ENCODE measurements at places on chromosomes 7 and 10.

GRCh38 chr10:132303361-132304115 lies 4.2 kb downstream of the STK32C start:
- DNase-seq: no peak

- no peak for DNase-seq
Observed at GRCh38 chr10:9268176-9268575, 1213.7 kb downstream of the GATA3 start.

- no peak for DNase-seq
Observed at GRCh38 chr7:25520516-25520915, 292.2 kb upstream of the NPVF start.

GRCh38 chr10:86319676-86320075 lies 46.9 kb downstream of the GRID1 start:
- no peak for DNase-seq

DNA sequence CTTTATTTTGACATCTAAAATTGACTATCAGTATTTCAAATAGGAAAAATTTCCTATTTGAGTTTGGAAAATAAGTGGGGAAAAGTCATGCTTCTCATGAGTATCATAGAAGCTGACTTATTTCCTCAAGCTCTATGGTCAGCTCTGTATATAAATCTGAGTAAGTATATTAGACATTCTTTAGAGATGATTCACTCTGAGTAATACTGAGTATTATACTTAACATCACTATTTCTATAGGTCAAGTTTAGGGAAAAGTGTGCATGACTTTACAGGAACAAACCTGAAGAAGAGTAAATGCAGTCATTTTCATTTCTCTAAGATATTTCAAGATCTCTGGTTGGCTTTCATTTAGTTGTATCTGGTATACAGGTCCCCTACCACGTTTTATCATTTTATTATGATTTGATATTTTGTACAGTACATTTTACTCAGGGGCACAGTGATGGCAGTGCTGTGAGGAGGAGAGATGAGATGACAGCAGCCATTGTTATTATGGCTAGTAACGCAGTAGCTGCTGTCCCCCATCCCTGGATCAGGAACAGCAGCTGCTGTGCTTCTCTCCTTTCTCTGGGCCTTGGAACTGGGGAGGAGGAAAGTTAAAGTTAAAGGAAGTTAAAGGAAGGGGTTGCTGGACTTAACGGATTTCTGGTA lies 15.2 kb downstream of the SND1 start:
- DNase-seq: no peak

DNA sequence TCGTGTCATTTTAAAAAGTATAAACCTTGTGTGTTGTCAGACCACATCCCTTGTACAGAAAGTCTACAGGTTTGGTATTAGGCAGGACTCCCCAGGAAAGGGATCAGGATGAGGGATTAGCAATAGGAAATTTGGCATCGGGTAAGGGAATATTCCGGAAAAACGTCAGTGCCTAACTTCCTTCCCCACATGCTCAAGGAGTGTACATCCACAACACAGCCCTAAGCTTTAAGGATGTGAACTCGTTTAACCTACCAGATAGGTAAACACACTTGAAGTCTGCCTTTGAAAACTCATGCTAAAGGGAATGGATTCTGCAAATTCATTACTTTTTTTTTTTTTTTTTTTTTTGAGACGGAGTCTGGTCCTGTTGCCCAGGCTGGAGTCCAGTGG lies 194.9 kb downstream of the SKIDA1 start:
- no peak for DNase-seq

DNA sequence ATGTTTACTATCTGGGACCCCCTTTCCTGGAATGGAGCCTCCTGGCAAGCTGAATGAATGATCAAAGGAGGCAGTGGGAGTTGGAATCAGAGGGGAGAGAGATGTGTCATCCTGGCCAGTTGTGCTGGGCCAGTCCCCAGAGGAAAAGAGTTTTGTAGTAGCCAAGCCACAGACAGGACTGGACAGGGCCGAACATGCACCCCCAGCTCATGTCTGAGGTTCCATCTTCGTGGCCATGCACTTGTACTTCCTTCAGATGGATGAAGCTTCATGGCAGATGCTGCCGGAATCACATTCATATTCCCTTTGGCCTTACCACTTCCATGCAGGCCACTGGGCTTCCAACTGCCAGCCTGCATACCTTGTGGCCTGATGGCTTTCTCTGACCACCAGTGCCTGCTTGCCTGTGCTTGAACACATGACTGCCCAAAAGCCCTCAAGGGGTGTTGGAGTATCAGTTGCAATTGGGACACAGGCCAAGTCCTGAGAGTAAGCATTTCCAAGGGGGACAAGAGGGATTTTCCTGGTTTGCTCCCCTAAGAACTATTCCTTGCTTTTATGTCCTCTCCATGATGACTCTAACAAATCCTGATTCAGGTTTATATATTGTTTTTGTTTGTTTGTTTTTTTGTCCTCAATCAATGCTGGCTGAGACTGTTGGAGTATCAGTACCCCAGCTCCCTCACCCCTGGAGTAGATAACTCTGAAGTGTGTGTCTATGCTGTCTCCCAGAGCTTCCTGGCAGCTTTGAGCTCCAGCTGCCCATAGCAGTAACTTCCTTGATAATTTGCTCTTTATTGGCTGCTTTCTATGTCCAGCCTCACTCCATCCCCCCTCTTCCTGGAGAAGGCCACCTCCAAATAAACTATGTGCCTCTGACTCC lies 63.6 kb downstream of the TMEM130 start:
- no peak for DNase-seq

DNA sequence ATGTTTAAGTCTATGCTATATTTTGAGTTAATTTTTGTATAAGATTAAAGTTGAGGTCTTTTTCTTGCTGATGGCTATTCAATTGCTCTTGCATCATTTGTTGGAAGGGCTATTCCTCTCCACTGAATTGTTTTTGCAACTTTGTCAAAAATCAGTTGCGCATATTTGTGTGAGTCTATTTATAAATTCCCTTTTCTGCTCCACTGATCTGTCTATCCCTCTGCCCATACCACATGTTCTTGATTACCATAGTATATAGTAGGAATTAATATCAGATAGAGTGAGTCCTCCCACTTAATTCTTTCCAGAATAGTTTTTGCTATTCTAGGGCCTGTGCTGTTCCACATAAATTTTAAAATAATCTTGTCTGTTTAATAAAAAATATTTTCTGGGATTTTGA lies 152.4 kb upstream of the ADCY1 start:
- no peak for DNase-seq

DNA sequence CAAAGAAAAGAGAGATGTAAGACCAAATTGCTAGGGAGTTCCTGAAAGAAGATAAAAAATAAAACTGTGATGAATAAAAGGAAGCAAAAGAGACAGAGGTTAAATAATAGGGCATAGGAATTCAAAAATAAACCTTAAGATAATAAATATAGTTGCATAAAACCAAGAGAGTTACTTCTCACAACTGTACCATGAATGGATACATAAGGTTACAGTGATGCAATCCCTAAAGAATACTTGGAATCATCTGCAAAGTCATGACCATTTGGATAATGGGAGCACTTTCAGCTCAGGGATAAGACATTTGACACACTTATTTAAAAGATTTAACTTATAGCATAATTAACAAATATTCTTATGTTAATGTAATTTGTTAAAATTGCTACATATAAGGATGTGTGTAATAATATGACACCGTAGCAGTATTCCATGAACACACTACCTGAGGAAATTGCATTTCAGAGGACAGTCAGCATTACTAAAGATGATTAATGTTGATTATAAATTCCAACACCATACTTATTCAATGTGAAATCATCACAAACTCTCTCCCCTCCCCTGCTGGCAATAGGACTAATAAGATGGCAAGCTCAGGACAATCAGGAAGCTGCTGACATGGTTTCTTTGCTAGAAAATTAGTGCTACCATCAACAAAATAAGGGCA lies 202.1 kb upstream of the AKR1E2 start:
- no peak for DNase-seq

- DNase-seq: no peak
Observed at GRCh38 chr10:122142641-122143237, 128.4 kb upstream of the BTBD16 start.

- DNase-seq: no peak
Observed at GRCh38 chr7:80699045-80699638, 60.7 kb downstream of the CD36 start.

- DNase-seq: no peak
Observed at GRCh38 chr7:5766321-5766761, 15.1 kb downstream of the RNF216 start.

DNA sequence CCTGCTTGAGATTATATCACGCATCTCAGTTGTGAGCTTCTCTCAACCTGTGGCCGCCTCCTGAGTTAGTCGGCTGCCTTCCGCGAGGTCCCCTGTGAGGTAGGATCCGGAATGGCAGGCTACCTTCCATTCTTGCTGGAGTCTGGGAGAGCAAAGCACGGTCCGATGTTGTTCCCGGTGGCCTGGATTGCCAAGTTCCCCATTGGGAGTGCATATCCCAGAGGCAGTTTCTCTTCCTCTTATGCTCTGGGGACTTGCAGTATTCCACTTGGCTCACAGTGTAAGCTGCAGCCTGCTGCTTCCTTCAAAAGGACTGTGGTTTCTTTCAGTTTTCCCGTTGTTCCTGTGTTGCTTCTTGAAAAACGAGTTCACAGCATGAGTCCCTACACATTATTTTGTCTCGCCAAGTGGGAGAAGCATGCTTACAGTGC lies 225.4 kb upstream of the ZWINT start:
- no peak for DNase-seq

- DNase-seq: no peak
Observed at GRCh38 chr10:5442065-5442989, 30.0 kb downstream of the NET1 start.

DNA sequence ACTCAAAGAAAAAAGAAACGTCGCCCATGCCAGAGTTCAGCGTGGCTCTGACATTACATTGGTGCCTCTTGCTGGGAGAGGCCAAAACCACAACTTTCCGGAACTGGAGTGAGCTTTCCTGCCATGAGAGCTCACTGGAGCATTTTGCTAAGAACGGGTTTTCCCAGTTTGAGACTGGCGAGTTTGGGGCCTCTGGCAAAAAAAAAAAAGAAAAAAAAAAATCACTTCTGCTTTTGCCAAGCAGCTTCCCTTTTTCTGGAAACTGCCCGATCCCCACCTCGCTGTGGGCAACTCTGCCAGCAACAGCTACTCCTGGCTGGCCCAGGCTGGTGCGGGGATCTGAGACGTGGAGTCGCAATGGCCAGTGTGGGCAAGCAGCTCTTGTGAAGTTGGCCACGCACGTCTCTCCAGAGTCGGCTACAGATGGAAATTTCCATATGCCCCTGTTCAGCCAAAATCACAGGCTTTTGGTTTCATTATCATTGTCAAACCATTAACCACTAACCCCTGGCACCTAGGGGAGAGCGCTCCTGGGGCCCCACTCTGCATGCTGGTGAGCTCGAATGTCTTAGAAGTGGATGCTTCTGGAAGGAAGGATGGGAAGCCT lies 25.7 kb downstream of the PRKAG2 start:
- no peak for DNase-seq

DNA sequence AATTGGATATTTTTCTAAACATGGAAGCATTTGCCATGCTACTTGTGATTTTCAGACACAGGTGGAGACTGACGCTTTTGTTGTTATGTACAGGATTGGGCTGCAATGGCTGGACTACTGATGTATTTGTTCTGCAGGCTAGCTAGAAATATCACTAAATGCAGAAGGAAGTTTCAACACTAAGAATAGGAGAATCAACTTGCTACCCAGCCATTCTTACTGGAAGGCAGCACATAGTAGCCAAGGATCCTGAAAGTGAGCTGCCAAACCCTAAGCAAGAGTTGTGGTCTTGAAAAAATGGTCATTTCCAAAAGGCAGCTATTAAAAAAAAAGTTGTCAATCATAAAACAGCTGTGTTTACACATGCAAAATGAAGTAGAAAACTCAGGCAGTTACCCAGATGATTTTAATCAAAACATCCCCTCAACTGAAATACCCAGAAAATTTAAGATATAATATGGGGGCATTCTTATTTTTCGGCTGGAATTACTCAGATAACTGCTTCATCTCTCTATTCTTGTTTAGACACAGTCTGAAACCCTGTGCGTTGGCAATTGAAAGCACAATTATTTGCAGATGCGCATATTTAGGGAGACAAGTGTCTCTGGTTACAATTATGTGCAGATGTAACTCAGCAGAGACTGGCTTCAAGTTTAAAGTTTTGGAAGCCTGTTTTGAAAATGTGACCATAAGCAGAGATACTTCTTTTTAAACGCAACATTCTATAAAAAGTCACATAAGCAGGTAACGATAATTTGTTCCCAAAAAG lies 31.2 kb downstream of the GFRA1 start:
- no peak for DNase-seq

DNA sequence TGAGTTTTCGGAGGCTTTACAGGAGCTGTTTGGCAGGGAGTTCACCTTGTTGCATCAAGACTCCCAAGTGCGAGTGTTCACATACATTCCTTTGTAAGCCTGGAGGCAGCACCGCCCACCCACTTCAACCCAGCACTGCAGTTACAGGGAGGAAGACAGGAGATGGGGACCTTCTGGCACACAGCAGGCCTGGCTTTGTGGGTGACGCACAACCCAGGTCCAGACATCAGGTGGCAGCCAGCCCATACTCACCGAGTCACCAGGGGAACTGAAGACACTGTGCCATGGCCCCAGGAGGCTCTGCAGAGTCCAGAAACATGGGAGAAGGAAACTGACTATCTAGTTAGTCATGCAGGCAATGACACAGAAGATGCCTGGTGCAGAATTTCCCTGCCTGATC lies 305.9 kb upstream of the RNF32 start:
- no peak for DNase-seq

GRCh38 chr7:158591944-158592343 lies 4.3 kb upstream of the PTPRN2 start:
- no peak for DNase-seq

DNA sequence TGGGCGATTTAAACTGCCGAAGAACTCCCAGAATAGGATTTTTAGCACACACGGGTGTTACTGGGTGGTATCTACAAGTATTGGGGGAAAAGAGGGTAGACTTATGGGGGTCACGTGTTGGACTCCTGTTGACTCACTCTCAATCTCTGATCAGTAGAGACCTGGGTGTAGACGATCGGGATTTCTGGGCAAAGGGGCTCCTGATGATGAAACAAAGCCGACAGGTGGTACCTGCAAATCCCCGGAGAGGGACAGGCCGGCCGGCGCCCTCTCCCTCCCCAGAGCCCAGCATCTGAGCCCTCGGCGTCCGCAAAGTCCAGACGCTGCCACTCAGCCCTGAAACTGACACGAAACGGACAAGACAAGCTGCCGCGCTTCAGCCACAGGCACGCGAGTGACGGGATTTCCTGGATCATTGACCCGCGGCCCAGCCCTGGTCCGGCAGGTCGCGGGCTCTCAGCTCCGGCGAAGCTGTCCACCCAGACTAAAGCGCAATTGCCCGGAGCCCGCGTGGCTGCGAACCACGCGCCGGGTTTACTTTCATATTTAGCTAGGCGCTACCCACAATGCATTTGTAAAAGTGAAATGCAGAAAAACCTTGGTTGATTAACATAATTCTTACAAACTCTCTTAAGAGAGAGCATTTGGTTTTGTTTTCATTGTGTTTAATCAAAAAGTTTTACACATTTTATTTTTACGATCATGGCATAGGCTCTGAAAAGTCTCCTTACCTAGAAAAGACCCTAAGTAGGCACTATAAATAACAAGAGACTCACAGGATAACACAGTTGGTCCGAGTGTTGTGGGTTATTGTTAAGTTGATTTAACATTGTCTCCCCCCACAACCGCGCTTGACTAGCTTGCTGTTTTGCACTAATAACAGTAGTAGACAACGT lies 56.9 kb upstream of the EZH2 start:
- DNase-seq: peak; percentile 24

GRCh38 chr10:65123120-65123519 lies 1601.9 kb downstream of the REEP3 start:
- no peak for DNase-seq

- no peak for DNase-seq
Observed at GRCh38 chr7:47327346-47327697, 254.6 kb downstream of the TNS3 start.

Data from esophagus squamous epithelium (tissue), 5 donors.